ENCODE measurements at places on chromosomes 7 and 10. TPM values are rescaled to one million over a fixed set of nuclear protein-coding genes. Genes with fewer than 3 reads are reported as not detected.

The GTF2I gene
- 125 TPM for total RNA-seq

DNA sequence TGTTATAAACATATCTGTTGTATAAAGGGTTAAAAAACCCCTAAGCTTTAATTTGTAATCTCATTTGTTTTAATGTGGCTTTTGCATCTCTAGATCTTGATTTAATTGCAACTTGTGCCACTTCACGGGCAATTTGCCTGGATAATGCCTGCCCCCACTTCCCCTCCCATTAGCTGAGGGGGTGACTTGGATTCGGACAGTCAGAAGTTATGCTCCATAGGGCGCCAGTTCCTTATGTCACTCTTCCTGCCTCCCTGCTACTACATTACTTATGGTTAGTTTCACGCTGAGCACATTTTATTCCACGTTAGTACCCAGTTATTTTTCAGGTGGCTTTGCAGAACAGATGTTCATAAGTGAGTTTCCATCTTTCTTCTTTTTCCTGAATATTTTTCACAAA is 1015.2 kb upstream of the PHF14 start:
- no peak for DNase-seq

DNA sequence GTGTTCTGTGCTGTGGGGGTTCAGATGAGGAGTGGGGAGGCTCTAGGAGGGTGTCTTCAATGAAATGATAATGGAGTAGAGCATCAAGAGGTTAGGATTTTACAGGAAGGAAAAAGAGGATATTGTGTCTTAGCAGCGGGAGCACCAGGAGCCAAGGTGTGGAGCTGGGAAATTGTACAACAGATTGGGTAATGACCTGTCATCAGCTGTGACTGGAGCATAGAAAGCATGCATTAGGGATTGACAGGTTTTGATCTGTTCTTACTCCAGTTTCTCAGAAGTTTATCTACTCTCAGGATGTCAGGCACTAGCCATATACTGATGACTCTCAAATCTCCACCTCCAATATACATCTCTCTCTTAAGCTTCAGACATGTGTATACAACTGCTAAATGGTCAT is 196.9 kb downstream of the ARHGAP12 start:
- no peak for DNase-seq

DNA sequence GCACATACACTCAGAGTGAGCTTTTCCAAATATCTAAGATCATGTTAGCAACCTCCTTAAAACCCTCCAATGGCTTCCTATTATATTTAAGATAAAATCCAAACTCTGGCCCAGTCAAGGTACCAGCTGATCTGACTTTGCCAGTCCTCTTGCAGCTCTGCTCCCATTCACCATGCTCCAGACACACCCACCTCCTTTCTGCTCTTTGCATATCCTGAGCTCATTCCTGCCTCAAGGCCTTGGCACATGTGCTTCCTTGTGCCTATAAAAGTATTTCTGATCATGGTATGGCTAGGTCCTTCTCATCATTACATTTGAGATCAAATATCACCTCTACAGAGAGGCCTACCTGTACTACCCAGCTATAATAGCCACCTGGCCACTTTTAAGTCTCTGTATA is 27.5 kb downstream of the XPNPEP1 start:
- no peak for DNase-seq

DNA sequence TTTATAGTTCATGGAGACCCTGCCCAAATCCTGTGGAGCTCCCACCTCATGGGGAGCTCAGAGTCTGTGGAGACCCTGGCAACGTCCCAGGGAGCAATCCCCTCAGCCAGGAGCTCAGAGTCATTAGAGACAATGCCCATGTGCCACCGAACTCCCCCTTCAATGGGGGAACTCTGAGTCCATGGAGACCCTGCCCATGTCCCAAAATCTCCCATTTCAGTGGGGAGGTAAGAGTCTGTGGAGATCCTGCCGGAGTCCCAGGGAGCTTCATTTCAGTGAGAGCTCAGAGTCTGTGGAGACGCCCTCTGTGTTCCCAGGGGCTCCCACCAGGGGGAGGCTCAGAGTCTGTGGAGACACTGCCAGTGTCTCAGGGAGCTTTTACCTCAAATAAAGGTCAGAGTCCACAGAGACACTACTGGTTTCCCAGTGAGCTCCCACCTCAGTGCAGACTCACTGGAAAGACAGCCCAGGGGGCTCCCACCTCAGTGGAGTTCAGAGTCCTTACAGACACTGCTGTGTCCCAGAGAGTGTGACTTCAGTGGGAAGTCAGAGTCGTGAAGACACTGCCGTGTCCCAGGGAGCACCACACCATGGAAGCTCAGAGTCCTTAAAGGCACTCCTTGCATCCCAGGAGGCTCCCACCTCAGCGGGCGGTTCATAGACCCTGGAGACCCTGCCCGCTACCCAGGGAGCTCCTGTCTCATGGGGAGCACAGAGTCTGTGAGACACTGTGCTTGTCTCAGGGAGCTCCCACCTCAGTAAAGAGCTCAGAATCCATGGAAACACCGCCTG is 5.0 kb downstream of the MYO1G start:
- DNase-seq: peak; percentile 74

GRCh38 chr10:116716381-116716780 is 26.0 kb downstream of the HSPA12A start:
- DNase-seq: no peak

Data from activated CD4-positive, alpha-beta T cell treated with anti-CD3 and anti-CD28 coated beads for 36 hours (primary cell).